ENCODE measurements at places on chromosomes 11 and 22.

GRCh38 chr22:22749167-22749758, 104.8 kb downstream of the GGTLC2 start:
- no peak for DNase-seq

GRCh38 chr22:36452250-36452977, 29.0 kb downstream of the TXN2 start:
- no peak for DNase-seq

DNA sequence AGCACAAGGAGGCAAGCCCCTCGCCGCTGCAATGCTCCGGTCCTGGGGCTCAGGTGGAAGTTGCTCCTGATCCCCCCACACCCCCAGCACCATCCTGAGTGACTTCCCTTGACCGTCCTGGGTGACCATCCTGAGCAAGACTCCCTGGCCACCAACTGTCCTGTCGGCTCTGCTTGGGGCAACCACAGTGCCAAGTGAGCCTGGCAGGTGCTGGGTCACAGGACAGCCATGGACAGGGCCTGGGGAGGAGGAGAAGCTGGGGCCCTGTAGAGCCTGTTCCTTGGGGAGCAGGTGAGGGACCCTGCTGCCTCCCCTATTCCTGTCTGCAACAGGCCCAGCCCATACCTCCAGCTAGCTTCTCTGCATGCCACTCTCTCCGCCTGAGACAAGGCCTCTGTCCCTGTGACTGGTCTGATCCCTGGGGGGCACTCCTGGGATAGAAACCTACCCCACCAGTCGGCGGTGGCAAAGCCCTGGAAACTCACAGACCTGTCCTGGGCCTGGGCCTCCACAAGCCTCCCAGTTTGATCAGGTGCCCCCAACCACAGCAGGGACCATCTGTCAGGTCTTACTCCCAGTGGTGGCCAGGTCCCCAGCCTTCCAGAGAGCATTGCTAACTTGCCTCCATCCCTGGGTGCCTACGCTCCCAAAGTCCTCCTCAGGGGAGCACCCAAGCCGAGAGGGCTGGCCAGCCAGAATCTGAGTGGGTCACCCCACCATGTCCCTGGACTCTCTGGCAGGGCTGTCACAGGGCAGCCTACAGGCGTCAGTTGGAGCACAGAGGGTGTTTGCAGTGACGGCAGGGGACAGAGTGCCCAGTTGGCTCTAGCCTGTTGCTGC, 68.7 kb upstream of the WNT7B start:
- no peak for DNase-seq

DNA sequence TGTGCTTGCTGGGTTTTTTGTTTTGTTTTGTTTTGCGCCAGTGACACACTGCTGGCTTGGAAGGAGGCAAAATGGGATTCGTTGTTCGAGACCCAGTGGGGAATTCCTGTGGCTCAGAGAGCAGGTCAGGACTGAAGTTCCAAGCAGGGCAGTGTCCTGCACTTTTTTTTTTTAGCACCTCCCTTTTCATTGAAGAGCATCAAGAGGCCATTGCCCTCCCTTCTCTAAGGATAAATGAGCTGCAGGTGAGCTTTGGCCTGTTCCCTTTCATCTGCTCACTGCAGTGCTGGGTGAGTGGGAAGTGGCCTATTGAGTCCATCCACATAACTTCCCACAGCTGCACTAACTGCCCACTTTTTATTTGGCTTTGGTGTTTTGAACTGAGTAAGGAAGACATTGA, 87.8 kb downstream of the ARHGAP42 start:
- DNase-seq = no peak

DNA sequence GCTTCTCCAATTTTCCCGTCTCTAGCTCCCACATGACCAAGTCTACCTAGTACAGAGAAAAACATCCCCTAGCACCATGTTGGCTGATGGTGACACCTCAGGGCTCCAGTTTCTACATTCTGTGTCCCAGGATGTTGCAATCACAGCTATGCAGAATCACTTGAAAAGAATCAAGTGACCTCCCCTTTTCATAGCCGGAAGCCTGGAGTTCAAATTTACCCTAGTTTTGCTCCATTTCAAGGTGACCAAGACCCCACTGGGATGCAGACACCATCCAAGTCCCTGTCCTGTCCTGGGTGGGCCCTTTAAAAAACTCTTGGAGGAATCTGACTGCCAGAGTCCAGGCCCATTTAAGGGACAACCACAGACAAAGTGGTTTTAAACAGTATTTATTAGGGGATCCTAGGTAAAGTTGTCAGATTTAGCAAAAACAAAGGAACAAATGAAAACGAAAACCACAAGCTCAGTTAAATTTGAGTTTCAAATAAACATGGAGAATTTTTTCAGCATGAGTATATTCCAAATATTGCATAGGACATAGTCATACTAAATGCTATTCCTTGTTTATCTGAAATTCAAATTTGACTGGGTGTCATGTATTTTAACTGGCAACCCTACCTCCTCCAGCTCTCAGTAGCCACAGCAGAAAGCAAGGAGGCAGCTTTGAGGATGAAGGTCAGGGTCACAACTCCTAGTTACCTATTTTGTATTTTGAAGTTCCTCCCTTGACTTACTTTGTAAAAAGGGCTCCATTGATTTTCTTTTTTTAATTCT, 52.4 kb downstream of the MIAT start:
- DNase-seq = peak; percentile 83

- DNase-seq = peak; percentile 18
These were observed 3.6 kb upstream of the APOBEC3A start for GRCh38 chr22:38953577-38954413.

DNA sequence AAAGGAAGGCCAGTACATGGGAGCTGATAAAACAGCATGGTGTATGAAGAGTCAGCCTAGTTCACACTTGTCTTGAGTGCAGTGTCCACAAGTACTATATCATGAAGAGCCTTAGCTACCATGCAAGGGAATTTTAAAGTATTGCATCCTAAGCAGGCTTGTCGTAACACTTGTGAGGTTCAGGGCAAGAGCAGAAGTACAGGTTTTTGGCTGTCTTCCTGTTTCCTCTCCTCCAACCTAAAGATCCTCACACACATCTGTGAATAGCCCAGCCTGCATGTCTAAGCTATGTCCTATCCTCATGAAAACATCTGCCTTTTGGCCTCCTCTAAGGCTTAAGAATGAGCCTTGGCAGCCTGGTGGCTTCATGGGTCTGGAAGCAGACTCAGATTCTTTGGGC, 34.6 kb upstream of the TMEM123 start:
- peak; percentile 6 for DNase-seq

DNA sequence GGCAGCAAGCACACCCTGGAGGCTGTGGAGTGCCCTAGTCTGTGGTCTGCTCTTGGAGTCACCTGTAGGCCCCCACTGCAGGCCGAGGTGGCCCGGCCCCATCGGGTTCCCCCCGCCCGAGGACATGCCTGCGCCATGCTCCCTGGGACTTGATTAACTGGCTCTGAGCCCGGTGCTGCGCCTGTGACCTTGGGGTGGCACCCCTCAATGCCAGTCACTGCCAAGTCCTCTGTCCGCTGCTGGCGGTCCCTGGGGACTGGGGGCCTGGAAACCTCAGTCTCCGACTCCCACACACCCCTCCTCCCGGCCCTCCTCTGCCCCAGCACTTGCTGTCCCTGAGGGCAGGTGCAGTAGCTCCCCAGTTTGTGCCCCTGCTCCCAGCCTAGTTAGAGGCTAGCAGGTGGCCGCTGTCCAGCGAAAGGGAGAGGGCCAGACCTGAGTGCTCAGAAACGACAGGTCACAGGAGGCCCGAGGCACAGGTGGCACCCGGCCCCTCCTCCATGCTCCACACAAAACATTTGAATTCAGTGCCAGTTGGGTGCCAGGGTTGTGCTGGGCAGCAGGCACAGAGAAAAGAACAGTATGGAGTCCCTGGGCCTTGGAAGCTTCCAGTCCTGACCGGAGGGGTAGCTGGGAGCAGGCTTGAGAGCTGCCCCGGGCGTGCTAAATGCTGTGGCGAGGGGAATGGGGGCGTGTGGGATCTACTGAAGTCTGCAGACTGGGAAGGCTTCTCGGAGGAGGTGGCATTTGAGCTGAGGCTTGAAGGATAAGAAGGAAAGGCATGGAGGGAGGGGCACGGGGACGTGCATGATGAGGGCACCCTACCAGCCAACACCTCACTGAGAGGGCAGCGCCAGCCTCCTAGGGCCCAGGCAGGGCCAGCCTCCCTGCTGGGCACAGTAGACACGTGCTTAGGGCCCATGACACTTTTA, 16.4 kb upstream of the FLRT1 start:
- no peak for DNase-seq

GRCh38 chr11:120304526-120304925, 20.6 kb upstream of the TLCD5 start:
- peak; percentile 41 for DNase-seq

GRCh38 chr11:128210148-128210940, 377.0 kb downstream of the ETS1 start:
- DNase-seq = peak; percentile 94

GRCh38 chr11:127424661-127425060, 424.1 kb upstream of the KIRREL3 start:
- DNase-seq = no peak

All from EH (cell line).